ENCODE measurements at places on chromosomes 6 and 20.

DNA sequence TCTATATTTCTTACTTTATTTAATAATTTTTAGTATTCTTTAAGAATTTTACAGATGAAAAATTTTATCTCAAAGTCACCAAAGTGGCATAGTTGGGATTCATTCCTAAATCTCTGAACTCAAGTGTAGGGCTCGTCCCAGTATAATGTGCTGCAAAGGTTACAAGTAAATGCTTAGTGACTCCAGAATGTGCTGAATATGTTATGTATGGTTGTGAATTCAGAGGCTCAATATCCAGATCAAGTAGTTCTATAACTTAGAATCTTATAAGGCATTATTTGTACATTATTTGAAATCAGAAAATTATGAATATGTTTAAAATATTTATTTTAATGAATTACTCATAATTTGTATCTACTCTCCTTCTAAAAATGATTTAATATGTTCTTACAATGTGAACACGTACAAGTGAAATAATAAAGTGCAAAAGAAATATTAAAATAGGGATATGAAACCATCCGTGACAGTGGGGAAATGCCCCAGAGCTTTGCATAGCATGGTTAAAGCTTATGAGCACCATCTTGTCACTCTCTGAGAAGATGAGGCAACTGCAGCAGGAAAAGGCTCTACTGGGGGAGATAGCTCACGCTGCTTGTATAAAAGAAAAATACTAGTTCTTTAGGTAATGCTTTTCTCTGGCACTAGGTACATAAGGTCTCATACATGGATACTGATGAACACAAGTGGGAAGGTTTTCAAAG, 259.0 kb downstream of the FOXC1 start:
- no peak for DNase-seq

- DNase-seq: no peak
Measured at GRCh38 chr20:61757678-61758563, 307.8 kb downstream of the TAF4 start.

DNA sequence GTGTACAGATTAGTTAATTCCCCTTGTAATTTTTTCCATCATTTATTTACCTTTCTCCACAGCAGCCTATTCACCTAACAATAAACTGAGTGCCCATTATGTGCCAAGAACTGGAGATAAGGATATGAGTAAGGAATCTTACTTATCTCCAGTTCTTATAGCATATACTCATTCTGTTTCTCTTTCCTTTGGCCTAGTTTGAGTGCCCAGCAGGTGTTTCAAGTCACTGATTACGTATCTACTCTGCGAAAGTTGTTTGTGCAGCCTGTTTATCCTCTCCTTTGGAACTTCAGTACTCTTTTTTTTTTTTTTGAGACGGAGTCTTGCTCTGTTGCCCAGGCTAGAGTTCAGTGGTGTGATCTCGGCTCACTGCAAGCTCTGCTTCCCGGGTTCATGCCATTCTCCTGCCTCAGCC, 17.3 kb upstream of the POU5F1 start:
- no peak for DNase-seq

DNA sequence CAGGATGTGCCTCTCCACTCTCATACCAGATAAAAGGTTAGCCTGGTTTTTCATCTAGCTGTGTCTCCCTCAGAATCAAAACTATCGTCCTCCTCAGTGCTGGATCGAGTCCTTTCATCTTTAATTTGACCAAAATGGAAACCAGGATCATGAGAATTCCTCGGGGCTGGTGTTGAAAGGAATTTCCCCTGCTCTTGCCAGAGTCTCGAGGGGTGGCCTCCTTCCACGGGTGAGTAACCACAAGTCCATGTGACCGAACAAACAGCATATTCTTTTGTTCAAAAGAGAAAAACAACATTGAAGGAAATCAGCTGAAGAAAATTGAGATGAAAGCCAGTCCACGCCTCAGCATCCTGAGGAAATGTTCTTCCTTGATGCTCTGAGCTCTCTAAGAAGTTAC, 165.9 kb upstream of the CDYL start:
- DNase-seq: no peak

DNA sequence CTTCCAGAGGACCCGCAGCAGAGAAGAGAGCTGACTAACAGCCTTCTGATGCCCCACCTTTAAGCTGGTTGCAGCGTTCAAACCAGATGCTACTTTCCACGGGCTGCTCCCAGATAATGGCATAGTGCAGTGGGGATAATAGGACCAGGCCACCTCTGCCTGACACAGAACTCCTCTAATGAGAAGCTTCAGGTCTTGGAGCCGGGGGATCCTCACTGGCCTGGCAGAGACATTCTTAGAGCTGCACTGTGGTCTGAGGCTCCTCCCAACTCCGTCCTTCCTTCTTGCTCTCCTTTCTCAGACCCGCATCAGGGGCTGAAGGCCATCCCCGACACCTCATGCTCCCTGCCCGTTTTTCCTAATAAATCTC, 206.6 kb upstream of the MARCKS start:
- DNase-seq: no peak
